ENCODE measurements at places on chromosomes 7 and 10.

DNA sequence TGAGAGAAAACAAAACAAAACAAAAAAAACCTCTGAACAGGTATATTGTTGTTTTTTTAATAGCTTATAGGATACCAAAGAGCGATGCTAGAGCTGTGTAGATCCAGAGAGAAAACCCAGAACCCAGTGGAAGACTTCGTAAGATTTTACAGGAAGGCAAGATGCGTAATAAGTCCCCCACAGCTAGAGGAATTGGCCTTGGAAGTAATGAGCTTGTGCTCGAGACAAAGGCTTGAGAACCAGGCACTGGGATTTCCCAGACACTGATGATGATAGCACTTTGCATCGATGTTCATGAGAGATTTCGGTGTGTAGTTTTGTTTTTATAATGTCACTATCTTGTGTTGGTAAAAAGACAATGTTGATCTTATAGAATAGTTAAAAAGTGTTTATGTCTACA is 821.5 kb upstream of the IGFBP3 start:
- H3K36me3 ChIP-seq = no peaks in the 10 kb centered on the region
- no peaks in the 10 kb centered on the region for H3K4me1 ChIP-seq
- H3K4me3 ChIP-seq = no peak overlapping the region
- H3K27me3 ChIP-seq = no peaks in the 10 kb centered on the region

DNA sequence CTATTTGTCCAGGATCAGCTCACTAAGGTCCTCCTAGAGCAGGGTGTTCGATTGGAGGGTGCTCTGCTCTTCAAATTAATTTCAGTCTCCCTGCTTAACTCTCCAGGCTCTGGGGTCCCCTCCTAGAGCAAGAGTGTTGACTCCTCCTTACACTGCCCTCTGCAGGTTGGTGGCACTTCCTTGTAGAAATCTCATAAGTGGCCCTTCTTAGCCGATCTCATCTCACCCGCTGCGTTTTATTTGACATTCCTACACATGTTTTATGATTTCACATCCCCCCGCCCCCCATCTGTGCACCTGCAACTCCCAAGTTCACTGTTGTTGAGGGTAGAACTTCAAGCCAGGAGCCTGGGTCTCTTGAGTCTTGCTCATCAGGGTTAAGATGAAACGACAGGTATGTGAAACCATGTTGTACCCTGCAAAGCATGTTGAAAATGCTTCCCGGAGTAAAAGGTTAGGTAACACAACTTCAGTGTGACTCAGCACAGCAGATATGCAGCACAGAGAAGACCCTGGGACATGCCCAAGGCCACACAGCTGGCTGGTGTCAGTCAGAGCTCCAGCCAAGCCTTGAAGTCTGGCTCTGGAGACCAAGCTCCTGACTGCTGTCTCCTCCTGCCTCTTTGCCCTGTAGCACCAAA is 171.2 kb downstream of the PRKAG2 start:
- H3K4me1 ChIP-seq = peaks cover 3% of the 10 kb centered on the region
- peaks cover 34% of the 10 kb centered on the region for H3K36me3 ChIP-seq
- DNase-seq = no peak
- no peaks in the 10 kb centered on the region for H3K27me3 ChIP-seq
- H3K4me3 ChIP-seq = no peak overlapping the region

DNA sequence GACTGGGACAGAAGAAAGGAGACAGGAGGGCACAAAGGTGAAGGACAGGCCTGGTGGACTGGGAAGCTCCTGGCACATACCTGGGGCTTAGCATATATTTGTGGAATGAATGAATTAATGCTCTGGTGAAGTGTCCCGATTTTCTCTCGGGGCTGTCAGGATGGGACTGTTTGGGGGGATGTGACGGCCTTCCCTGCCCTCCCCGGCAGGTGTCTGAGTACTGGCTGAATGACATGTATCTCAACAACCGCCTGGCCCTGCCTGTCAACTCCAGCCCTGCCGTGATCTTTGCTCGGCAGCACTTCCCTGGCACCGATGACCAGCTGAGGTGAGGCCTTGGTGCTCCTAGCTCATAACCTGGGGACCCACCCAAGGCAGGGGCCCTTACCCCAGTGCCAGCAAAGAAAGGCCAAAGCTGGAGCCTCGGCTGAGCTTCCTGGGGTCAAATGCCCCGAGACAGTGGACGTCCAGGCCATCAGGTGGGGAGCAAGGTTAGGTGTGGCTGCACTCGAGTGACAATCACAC is 6.5 kb downstream of the CHAT start:
- H3K27me3 ChIP-seq = peaks cover 48% of the 10 kb centered on the region
- H3K4me1 ChIP-seq = no peaks in the 10 kb centered on the region
- no peak for DNase-seq
- H3K36me3 ChIP-seq = no peaks in the 10 kb centered on the region

GRCh38 chr7:78090616-78091015 is 292.0 kb downstream of the PHTF2 start:
- DNase-seq = no peak
- no peak overlapping the region for H3K27ac ChIP-seq
- no peaks in the 10 kb centered on the region for H3K36me3 ChIP-seq
- H3K4me3 ChIP-seq = no peak overlapping the region
- no peaks in the 10 kb centered on the region for H3K4me1 ChIP-seq

GRCh38 chr10:93074597-93075368 is 1.1 kb downstream of the CYP26A1 start:
- H3K36me3 ChIP-seq = no peaks in the 10 kb centered on the region
- H3K4me3 ChIP-seq = peak overlapping the region; percentile 71
- no peak overlapping the region for H3K27ac ChIP-seq

Data from activated B cell treated with CpG ODN at 0.5 μM for 24 hours (primary cell).